ENCODE measurements at places on chromosomes 13 and 19.
A peak's percentile ranks its signal among the peaks of the same experiment; 100 is the strongest.

GRCh38 chr13:85333506-85334020, 465.7 kb downstream of the SLITRK6 start:
- DNase-seq: no peak

- DNase-seq: no peak
Measured at GRCh38 chr19:18309525-18310064, 13.3 kb downstream of the LSM4 start.

DNA sequence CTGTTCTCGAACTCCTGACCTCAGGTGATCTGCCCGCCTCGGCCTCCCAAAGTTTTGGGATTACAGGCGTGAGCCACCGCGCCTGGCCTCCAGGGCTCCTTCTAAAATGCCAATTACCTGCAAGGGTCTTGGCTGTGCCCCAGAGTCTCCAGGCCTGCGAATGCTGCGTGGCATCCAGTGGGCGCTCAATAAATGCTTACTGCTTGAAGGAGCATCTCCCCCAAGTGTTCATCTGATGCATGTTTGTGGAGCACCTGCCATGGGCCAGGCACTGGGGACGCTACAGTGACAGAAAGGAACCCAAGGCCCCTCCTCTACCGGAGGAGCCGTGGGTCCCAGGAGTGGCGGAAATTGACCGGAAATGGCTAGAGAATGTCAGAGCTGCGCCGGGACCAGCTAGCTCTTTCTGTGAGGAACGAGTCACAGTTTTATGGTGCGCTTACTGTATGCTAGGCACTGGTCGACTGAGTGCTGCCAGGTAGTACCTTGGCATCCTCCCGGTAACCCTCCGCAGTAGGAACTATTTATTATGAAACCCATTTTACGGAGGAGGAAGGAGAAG, 14.2 kb downstream of the ANKRD24 start:
- no peak for DNase-seq

GRCh38 chr19:53424968-53425597, 6.7 kb upstream of the ZNF761 start:
- peak; percentile 50 for DNase-seq

GRCh38 chr13:105346141-105346775, 1189.2 kb downstream of the EFNB2 start:
- peak; percentile 90 for DNase-seq

DNA sequence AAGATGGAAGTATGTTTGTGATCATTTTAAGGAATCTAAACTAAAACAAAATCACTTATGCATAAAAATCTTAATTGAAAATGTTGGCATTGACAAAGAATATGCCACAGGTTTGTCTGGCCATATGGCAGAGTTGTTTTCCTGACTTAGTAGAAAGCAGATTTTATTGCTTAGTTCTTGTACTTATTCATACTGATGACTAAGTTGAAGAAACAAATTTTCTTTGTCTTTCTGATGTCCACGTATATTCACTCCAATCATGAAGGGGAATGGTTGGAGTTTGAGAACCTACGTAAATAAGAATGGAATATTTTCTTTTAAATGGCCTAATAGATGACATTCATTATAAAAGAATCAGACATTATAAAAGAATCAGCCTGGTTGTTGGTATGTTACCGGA, 8.0 kb upstream of the GPC6 start:
- no peak for DNase-seq

GRCh38 chr19:28037186-28037585, 1175.8 kb downstream of the UQCRFS1 start:
- no peak for DNase-seq
